ENCODE measurements at places on chromosomes 7 and 10.

GRCh38 chr7:17985473-17986239, 42.0 kb downstream of the PRPS1L1 start:
- no peak for DNase-seq

GRCh38 chr7:29415215-29415614, 148.4 kb upstream of the PRR15 start:
- DNase-seq: no peak

DNA sequence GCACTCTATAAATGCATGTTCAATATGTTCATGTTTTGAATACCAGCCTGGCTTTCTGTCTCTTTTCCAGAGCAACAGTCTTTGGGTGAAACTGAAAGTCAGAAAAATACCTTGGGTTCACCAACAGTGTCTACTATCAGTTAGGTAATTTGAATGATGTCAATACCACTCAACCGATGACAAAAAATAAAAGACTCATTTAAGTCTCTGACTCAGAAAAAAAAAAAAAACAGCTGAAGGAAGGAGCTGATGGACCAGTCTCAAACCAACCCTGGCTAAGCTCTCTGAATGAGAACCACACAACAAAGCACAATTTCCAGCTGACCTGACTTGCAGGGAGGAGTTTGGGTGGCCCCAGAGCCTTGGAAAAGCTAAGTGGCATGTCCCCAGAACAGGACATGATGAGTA, 42.5 kb downstream of the ABLIM1 start:
- no peak for DNase-seq

DNA sequence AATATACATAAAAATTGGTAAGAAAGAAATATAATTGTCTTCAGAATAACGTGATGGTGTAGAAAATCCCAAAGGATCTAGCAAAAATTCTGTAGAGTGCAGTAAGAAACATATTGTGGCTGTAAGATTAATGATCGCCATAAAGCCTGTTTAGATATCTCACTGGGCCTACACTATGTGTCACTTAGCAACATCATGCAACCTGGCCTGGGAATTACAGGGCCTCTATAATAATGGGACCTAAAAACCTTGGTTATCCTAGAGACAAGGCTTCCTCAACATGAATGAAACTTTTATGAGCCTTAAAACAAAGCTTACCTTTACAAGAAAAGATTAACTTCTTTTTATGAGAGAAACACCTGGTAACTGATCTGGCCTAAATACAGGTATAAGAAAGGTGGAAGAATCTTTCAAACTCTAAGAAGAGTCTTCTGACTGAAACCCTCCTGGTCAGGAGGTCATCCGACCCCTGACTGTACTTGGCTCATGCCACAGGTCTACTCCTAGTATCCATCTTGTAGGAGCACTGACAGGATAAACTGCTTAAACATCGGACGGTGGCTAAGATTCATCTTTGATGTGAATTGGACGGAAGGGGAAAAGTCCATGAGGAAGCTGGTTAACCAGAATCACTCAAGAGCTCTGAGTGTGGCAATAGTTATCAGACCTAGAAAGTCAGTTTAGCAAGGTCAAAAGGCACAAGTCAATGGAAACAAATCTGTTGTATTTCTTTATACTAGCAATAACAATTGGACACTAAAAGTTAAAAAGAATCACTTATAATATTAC, 1155.1 kb upstream of the SORCS1 start:
- no peak for DNase-seq

DNA sequence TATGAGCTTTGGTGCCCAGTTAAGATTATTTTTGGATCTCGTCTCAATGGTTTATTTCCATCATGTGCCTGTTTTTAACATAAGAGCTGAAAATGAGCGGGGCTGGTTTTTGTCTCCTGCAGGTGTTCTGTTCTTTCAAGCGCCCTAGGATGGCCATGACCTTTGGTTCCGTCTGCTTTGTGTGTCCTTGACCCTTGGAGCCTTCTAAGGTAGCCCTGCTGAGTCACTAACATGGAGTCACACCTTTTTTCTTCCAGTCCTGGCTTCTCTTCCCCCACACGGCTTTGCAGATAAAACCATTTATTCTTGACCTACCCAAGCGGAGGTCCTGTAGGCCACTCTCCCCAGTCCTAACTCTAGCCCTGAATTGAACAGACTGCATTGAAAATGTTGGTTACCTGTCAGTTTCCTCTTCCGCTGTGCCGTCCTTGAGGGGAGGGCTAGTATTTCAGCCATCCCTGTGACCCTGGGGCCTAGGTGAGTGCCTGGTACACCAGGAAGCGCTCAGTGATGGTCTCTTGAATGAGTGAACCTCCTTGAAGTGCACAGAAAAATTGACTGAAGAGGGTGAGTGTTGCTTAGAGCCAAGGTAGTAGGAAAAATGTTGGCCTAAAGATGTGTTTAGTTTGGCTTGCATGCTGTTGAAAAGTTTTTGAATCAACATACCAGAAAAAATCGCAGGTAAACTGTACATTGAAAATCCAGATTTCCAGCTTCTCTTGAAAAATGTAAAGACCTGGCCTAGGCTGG, 48.0 kb downstream of the CAMK1D start:
- no peak for DNase-seq

GRCh38 chr10:70379581-70380176, 2.7 kb downstream of the LRRC20 start:
- no peak for DNase-seq

- DNase-seq: peak; percentile 72
Measured at GRCh38 chr10:89207801-89208551, 859 bp upstream of the CH25H start.

- no peak for DNase-seq
Measured at GRCh38 chr10:91603931-91604331, 28.9 kb downstream of the PPP1R3C start.

- peak; percentile 42 for DNase-seq
Measured at GRCh38 chr10:59865101-59865500, 41.3 kb downstream of the CCDC6 start.

DNA sequence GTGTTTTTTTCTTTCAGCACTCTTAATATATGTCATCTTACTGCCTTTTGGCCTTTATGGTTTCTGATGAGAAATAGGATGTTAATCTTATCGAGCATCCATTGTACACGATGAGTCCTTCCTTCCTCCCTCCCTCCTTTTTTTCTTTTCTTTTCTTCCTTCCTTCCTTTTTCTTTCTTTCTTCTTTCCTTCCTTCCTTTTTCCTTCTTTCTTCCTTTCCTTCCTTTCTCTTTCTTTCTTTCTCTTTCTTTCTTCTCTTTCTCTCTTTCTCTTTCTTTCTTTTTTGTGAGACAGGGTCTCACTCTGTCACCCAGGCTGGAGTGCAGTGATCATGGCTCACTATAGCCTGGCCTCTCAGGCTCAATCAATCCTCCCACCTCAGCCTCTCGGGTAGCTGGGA, 8.4 kb downstream of the RPEL1 start:
- DNase-seq: no peak

DNA sequence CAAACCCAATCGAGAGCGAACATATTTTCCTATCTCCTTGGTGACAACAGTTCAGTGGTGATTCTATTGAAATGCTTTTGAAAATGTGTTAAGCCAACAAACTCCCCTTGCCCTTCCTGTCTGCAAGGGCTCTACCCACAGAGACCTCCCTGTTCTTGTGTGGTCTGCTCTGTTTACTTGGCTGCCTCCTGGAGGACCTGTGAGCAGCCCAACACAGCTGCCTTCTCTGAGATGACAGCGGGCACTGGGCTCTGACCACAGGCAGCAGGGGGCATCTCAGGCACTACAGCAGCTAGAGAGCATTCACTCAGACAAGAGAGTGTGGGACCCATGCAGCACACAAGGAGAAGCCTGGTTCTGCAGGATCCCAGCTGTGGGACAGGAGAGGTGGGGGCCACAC, 416.4 kb downstream of the TCERG1L start:
- no peak for DNase-seq

DNA sequence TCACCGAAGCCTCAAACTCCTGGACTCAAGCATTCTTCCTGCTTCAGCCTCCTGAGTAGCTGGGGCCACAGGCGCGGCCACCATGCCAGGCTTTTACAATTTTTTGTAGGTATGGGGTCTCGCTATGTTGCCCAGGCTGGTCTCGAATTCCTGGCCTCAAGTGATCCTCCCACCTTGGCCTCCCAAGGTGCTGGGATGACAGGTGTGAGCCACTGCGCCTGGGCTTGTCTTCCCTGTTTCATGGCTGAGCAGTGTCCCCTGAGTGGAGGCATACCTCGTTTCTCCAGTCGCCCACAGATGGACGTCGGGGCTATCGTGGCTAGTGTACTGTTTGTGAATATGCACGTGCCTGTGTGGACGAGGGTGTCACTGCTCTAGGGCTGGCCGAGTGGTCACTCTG, 11.3 kb downstream of the INPP5A start:
- no peak for DNase-seq

GRCh38 chr7:33940503-33940902, 35.2 kb downstream of the BMPER start:
- no peak for DNase-seq

DNA sequence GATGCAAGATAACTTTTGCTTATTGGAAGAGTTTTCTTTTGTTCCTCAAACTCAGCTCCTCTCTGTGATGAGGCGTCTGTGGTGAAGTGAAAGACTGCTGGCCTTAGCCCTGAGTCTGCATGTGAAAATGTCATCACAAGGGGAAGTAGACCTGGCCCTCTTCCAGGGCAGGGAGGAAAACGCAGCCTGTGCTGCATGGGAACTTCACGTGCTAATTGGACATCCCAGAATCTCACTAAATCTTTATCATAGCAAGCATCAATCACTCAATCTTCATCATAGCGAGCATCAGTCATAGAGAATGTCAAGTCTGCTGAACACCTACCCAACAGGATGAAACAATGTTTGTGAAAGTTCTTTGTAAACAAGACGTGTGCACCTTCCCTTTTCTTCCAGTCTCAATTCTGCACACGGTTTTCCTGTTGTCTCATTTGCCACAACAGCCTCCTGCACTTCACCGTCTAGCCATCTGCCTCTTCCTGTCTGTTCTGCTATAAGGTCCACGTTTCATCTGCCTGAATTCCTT, 314.6 kb downstream of the FRMD4A start:
- no peak for DNase-seq

DNA sequence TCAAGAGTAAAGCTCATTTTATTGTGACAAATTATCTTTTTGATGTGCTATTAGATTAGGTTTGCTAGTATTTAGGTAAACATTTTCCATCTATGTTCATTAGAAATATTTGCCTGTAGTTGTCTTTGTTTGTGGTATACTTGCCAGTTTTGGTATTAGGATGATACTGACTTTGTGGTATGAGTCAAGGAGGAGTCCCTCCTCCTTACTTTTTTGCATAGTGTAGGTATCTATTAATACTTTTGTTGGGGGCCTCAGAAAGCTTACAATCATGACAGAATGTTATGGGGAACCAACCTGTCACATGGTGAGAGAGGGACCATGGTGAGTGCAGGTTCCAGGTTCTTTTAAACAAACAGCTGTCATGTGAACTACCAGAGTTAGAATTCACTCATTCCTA, 102.1 kb downstream of the ZWINT start:
- no peak for DNase-seq

- no peak for DNase-seq
Measured at GRCh38 chr7:148927123-148928045, 43.3 kb upstream of the EZH2 start.

- DNase-seq: peak; percentile 73
Measured at GRCh38 chr7:132575419-132575981, 770 bp downstream of the PLXNA4 start.

DNA sequence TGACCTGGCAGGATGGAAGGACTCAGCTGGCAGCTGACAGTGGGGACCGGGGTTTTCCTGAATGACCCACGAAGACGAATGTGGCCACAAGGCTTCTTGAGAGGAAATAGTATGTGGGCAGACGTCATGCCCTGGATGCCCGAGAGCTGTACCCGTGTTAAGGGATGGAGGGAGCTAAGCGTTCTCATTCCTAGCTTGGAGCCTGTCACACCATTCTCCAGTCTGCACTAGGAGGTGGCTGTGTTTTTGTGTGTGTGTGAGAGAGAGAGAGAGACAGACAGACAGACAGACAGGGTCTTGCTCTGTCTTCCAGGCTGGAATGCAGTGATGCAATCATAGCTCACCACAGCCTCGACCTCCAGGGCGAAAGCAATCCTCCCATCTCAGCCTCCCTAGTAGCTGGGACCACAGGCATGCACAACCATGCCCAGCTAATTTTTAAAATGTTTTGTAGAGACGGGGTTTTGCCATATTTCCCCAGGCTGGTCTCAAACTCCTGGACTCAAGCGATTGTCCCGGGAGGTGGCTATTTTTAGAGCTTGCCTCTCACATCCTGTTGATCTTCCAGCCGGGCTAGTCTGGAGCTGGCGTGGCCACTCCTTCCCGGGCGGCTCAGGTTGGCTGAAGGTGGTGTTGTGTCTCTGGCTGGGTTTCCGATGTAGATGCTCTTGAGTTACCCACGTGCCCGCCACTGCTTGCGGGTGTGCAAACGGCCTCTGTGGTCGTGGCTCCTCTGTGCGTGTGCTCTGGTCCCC, 2.1 kb downstream of the AMZ1 start:
- no peak for DNase-seq

- DNase-seq: no peak
Measured at GRCh38 chr7:2698581-2699288, 10.7 kb downstream of the AMZ1 start.
